ENCODE measurements at places on chromosomes 5 and 9. TPM values are rescaled to one million over a fixed set of nuclear protein-coding genes. Genes with fewer than 3 reads are reported as not detected.

ITGA2 gene
- total RNA-seq: 0.79 TPM

- no peaks in the 10 kb centered on the region for H3K4me1 ChIP-seq
- no peaks in the 10 kb centered on the region for H3K27me3 ChIP-seq
- DNase-seq: no peak
- H3K36me3 ChIP-seq: no peaks in the 10 kb centered on the region
- no peak overlapping the region for H3K27ac ChIP-seq
These were observed 122.4 kb upstream of the PRDM9 start for GRCh38 chr5:23385036-23385435.

TSSK1B gene
- 0.10 TPM for total RNA-seq

GNA14 gene
- not detected for total RNA-seq

- H3K27ac ChIP-seq: peak overlapping the region; percentile 91
- no peak overlapping the region for H3K4me3 ChIP-seq
- H3K4me1 ChIP-seq: peaks cover 50% of the 10 kb centered on the region
- no peaks in the 10 kb centered on the region for H3K27me3 ChIP-seq
- H3K36me3 ChIP-seq: peaks cover 10% of the 10 kb centered on the region
- DNase-seq: no peak
These were observed 65.3 kb upstream of the TGFBR1 start for GRCh38 chr9:99039505-99040182.

DNA sequence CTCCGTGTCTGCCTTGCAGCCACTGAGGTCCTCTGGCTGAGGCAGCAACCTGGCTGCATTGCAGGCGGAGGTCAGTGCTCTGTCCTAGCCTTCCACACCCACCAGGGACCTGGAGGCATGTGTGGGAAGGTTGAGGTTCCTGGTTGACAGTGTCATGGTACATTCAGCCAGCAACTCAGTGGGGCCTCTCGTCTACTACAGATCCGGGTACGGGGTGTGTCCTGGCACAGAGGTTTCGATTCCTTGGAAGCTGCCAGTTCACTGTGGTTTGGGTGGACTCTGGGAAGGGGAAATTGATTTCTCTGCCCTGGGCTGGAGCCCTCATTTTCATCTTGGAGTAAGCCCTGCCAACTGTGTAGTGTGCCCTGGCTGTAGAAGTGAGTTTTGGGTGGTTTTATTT, 45.1 kb downstream of the PDE8B start:
- no peak overlapping the region for H3K27ac ChIP-seq
- H3K4me1 ChIP-seq: no peaks in the 10 kb centered on the region
- no peak overlapping the region for H3K4me3 ChIP-seq
- peaks cover 6% of the 10 kb centered on the region for H3K36me3 ChIP-seq
- peaks cover 42% of the 10 kb centered on the region for H3K27me3 ChIP-seq
- DNase-seq: no peak

- H3K4me1 ChIP-seq: no peaks in the 10 kb centered on the region
- no peaks in the 10 kb centered on the region for H3K36me3 ChIP-seq
- no peak for DNase-seq
- H3K27me3 ChIP-seq: peaks cover 7% of the 10 kb centered on the region
These were observed 396.5 kb downstream of the MLLT3 start for GRCh38 chr9:20225826-20226225.

GRCh38 chr9:28970241-28970654, 1397.0 kb upstream of the C9orf72 start:
- H3K27ac ChIP-seq: no peak overlapping the region
- H3K4me3 ChIP-seq: no peak overlapping the region
- no peaks in the 10 kb centered on the region for H3K27me3 ChIP-seq
- no peaks in the 10 kb centered on the region for H3K36me3 ChIP-seq
- no peak for DNase-seq

DNA sequence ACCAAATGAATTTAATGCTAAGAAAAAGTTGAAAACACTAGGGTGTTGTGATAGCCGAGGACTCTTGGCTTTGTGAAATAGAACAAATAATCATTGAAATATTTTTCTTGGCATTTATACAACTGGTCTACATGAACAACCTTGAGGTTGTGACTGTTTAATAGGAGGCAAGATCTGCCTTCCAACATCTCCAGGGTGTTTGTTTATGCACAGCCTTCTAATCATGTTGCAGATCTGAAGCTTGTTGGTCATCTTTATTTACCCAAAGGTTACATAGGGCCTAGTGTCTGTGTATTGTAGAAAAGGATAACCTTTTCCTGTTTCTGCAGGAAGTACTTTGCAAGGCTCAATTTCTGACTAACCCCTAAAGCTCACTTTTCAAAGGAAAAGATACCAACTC, 65.2 kb upstream of the RANBP3L start:
- H3K4me3 ChIP-seq: no peak overlapping the region
- H3K27me3 ChIP-seq: no peaks in the 10 kb centered on the region
- no peak overlapping the region for H3K27ac ChIP-seq
- peaks cover 32% of the 10 kb centered on the region for H3K4me1 ChIP-seq
- DNase-seq: no peak

GRCh38 chr5:2752821-2753439, 1.5 kb upstream of the IRX2 start:
- peak overlapping the region; percentile 75 for H3K4me3 ChIP-seq
- H3K27ac ChIP-seq: no peak overlapping the region
- H3K4me1 ChIP-seq: peaks cover 55% of the 10 kb centered on the region
- H3K36me3 ChIP-seq: peaks cover 5% of the 10 kb centered on the region
- no peaks in the 10 kb centered on the region for H3K27me3 ChIP-seq

DNA sequence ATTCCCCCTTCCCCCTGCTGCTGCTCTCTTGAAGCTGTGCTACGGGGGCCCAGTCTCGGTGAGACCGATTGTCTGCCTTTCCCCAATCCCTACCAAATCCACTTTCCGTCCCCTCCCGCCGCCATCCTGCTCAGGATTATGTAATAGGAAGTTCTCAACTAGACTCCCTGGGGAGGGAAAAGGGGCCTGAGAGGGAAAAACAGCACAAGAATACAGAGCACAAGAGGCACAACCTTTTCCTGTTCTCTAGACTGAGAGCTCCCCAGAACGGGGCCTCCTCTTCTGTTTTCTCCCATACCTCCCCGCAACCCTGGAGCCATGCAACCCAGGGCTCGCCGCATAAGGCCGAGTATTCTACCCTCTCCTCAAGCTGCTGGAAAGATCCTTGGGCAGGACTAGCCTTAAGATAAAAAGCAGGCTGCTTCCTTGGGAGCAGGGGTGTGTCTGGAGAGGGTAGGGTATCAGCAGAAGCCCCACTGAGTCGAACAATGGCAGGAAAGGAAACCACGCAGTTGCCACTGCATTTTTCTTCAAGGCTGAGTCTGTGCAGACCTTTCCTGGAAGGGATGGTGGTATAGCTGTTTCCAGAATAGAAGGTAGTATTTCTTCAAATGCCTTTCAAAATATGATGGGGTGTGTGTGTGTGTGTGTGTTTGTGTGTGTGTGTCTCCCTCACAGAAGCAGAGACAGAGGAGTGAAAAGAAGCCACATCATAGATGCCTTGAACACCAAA, 12.9 kb downstream of the MYORG start:
- DNase-seq: peak; percentile 53
- H3K27me3 ChIP-seq: no peaks in the 10 kb centered on the region
- H3K4me3 ChIP-seq: no peak overlapping the region
- H3K4me1 ChIP-seq: peaks cover 5% of the 10 kb centered on the region
- no peak overlapping the region for H3K27ac ChIP-seq

NUTM2G gene
- 0.15 TPM for total RNA-seq
